NCI-H1436 (cell line): ENCODE measurements at places on chromosomes 3 and 15.

GRCh38 chr3:48897460-48898376 is 964 bp downstream of the SLC25A20 start:
- DNase-seq: no peak

GRCh38 chr15:92541291-92542200 is 114.0 kb downstream of the FAM174B start:
- no peak for DNase-seq

GRCh38 chr3:168091302-168091858 is 4.3 kb downstream of the GOLIM4 start:
- DNase-seq: no peak

- DNase-seq: no peak
Observed at GRCh38 chr3:4614070-4614469, 120.9 kb downstream of the ITPR1 start.

DNA sequence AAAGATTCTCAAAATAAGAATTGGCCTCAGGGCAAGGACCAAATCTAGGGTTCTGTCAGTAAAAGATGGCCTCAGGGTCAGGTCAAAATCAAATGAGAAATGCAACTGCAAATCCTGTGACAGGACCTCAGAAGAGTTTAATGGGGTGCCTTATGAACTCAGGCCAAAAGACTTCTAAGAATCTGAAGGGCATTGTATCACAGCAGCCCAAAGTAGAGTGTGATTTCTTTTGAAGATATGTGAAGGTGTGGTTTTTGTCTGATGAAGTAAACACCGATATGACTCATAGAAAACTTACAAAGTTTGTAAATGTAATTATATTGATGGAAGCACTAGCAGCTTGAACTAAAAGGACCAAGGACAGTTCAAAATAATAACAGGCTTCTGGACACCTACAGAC is 966.1 kb downstream of the AGBL1 start:
- DNase-seq: no peak

DNA sequence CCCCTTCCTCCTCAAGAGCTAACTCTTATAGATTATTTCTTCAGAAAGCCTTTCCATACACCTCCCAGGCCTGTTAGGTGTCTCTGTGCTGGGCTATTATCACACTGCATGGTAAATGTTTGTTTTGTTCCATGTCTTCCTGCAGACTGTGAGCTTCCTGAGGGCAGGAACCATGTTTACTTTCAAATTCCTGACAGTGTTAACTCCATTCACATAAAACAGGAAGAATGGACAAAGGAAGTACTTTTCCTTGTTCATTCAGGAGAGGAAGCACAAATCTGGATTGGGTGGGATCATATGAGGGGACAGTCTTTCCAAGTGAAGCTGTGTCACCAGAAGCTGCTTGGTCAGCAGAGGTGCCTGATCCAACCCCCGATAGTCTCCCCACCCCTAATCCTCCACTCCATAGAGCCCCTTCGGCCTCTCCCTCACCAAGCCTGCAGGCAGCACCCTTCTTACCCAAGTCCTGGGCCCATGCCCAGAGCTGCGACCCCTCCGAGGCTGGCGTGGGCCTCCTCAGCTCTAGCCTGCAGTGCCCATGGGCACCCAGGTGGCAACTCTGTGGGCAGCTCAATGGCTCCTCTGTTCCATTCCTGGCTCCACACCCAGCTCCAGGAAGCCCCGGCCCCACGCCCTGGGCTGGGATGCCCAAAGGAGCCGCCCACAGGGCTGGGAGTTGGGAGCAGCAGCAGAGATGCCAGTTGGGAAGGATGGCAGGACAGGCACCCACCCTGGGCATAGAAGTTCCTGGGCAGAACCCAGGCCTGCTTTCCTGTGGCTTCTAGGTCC is 6.9 kb downstream of the SHF start:
- no peak for DNase-seq

DNA sequence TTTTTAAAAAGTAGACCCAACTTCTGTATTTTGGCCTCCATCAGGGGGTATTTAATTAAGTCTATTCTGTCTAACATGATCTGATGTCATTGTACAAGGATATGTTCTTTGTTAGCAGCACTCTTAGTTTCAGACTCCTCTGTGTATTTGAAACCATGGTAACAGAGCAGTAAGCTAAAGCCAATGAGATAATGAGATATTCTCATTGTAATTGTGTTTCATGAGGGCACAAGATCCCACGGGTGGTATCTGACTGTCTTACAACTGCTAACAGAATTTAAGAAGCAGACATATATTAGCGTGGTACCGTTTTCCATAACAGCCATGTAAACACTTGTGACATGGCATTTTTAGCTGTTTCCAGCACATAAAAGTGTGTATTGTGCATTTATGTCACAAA is 251.2 kb upstream of the VEPH1 start:
- DNase-seq: peak; percentile 48

DNA sequence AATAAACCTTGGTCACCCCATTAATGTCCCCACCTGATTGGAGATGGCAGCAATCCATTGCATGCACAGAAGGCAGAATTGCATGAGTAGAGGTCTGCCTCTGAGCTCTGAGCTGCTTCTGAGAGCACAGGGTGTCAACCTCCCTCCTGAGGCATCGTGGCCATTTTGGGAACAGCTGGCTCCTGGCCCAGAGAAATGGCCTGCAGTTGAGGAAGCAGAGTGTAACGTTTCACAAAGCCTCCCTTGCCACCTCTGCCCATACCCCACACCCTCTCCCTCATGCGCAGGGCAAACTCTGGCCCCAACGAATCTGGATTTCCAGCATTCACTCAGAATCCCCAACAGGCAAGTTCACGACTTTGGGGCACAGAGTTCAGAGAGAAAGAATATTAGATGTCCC is 198.9 kb downstream of the ADAMTS9 start:
- DNase-seq: peak; percentile 5

- DNase-seq: no peak
Observed at GRCh38 chr3:35739181-35739809, 100.0 kb downstream of the ARPP21 start.

DNA sequence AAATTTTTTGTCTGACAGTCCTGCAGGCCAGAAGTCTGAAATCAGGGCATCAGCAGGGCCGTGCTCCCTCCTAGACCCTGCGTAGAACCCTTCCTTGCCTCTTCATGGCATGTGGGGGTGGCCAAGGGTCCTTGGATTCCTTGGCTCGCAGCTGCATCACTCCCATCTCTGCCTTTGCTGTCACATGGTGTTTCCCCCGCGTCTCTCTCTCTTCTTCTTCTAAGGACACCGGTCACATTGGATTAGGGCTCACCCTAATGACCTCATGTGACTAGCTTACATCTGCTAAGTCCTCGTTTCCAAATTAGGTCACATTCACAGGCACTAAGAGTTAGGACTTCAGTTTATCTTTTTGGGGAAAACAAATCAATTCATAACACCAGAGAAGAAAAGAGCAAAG is 12.0 kb downstream of the SLCO3A1 start:
- DNase-seq: no peak

DNA sequence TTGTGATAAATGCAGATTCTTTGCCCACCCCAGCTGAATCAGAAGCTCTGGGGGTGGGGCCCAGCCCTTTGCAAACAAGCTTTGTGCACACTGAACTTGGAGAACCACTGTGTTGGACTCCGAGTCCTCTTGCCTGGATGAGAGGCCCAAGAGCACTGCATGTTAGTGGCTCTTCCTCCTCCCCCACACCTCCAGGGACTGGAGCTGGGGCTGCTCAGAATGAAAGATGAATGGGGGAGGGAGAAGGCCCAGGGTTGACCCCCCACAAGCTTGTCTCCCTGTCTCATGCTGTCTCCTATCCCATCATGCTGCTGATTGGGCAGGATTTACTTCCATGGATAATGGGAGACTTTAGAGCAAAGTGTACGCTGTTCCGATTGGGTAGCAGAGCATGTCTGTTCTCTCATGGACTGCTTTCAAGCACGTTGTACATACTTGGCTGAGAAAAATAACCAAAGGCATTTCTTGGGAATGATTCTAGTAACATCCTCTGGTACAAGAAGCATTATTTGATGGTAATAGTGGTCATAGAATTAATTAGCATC is 99.6 kb downstream of the PGPEP1L start:
- DNase-seq: no peak

DNA sequence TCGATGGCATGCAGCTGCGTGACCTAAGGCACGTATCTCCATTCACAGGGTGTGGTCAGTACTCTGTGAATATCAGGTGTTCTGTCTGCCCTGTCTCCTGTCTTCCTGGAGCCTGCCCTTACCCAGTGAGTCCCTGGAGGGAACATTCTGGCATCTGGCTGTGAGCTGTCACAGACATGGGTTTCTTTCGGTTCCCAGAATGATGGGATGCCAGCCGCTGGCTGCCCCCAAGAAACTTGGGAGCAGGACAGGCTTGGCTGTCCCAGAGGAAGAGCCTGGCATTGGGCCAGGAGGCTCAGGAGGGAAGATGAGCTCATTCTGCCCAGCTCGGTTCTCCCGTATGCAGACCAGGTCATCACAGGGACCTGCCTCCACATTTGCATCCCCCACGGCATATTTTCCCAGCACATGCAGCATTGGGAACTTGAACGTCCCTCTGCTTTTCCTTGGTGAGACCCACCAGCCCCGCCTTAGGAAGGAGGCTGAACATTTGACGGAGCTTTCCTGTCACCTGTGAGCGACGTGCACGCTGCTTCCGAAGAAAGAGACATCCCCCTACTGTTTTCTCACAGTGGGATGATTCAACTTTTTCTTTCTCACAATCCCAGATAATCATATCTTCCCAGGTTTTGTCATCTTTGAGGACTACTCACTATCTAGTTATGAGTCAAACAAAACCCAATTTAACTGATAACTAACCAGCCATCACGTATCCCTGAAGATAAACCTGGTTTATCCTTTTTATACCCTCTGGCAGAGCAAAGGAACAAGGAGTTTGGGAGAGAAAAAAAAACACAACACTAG is 22.0 kb upstream of the PGPEP1L start:
- no peak for DNase-seq

- no peak for DNase-seq
Observed at GRCh38 chr15:85595804-85596536, 198.8 kb downstream of the KLHL25 start.

GRCh38 chr3:154642145-154642544 is 212.2 kb upstream of the GPR149 start:
- DNase-seq: no peak

GRCh38 chr3:159029306-159030026 is 227.6 kb downstream of the MFSD1 start:
- DNase-seq: no peak

DNA sequence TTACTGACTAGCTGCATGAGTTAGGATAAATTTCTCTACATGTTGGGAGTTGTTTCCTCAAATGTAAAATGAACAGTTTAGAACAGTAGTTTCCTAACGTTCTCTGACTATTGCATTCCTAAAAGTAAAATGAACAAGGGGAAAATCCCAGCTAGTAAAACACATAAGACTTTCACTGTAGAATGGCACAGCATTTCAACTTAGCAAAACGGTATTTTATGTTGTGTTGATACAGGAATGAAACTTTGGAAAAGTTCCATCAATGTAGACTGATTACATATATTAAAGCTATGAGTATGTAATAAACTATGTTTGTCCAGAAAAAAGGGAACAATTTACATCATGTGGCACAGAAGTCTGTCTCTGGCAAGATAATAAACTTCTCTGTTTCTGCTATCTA is 297.4 kb upstream of the EPHA3 start:
- no peak for DNase-seq

DNA sequence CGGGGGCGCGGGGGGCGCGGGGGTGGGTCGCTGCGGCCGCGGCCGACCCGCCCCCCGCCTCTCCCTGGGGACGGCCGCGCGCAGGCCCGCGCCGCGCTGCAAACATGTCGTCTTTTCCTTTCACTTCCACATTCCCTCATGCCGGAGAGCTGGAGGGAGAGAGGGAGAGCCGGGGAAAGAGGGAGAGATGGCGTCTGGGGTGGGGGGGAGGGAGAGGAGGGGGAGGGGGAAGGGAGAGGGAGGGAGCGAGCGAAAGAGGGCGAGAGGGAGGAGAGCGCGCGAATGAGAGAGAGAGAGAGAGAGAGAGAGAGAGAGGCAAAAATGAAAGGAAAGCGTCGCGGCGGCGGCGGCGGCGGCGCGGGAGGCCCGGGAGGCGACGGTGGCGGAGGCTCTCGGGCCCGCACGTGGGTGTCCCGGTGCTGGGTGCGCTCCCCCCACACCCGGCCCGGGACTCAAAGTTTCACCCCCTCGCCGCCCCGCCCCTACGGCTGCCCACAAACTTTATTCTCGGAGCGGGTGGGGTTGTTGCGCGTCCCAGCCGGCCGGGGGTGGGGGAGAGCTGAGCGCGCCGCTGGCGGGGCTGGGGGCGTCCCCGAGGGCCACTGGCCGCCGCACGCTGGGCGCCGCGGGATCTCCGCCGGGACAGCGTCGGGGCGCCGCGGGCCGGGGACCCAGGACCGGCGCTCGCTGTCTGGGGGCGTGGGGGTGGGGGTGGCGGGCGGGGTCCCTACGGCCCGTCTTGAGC is 731 bp downstream of the ZNF710 start:
- DNase-seq: peak; percentile 45

GRCh38 chr3:157151627-157152026 is 8.3 kb downstream of the CCNL1 start:
- DNase-seq: no peak

DNA sequence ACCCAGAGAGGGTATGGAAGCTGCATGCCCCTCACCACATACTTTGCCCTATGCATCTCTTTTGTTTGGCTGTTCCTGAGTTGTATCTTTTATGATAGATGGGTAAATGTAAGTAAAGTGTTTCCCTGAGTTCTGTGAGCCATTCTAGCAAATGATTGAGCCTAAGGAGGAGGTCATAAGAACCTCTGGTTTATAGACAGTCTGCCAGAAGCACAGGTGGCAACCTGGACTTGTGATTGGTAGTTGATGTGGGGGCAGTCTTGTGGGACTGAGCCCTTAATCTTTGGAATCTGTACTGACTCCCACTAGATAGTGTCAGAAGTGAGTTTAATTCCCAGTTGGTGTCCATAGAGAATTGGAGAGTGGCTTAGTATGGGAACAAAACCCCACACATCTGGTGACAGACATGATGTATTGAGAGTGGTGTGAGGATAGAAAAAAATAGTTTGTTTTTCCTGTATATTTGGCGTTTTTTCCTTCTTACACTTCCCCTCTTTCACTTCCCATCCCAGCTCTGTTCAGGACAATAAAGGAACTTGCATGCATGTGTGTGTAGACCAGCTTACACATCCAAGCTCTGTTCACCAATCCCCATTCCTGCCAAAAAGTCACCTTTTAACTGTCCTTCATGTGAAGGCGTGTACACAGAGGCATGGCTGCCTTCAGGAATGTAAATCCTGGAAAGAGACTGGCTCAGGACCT is 38.1 kb upstream of the SPPL2A start:
- DNase-seq: no peak

DNA sequence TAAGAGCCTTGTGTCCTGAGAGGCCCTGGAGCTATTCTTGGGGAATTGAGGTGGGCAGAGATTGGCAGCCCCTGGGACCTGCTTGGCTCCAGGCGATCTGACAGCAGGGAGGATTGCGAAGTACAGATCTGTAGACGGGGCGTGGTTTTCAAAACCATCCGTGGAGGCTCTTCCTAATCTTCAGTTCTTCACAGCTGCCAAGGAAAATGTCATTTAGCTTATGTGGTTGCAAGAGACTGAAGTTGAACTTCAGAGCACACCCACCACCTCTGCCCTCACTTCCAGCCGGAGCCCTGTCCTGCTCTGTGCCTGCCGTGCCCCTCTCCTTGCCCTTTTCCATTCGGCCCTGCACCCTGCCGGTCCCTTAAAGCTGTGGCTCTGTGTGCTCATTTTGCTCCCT is 12.9 kb downstream of the NISCH start:
- no peak for DNase-seq

GRCh38 chr15:39415634-39416033 is 165.2 kb upstream of the THBS1 start:
- no peak for DNase-seq

- DNase-seq: no peak
Observed at GRCh38 chr3:46300461-46300789, 53.5 kb upstream of the CCR2 start.
